ENCODE measurements at places on chromosomes 13 and 19.

DNA sequence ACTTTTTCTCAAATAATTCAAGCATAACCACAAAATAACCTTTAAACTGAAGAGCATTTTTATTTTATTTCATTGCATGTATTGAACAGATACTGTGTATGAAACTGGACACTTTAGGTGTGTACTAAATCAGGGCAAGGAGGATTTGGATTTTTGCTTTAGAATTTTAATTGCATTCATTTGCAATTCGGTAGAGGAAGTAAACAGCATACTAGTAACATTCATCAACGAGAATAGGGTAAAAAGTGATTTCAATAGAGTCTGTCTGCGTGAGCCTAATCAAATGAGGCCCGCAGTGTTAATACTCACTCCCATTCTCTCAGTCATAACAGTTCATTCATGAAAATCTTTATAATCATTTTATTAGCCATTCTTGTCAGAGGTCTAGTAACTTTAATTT, 200.2 kb downstream of the SPRY2 start:
- no peak for DNase-seq

- no peak for DNase-seq
These were observed 1414.5 kb upstream of the PCDH9 start for GRCh38 chr13:68644611-68645010.

DNA sequence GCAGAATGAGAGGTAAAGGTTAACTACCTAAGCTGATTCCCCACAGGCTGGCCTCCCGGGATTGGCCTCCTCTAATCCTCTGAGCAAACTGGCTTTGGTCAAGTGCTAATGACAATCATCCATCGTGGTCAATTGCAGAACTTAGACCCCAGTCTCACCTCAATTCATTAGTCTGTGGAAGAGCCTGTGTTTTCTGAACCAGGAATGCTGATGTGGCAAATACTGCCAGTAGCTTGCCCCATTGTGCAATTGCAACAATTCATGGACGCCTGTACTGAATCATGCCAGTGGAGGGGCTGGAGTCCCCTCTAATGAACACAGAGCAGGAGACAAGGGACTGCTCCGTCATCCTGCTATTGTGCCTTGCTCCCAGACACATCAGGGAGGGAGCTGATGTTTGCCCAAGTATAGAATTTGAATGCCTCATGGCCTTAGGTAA, 1256.5 kb downstream of the EFNB2 start:
- no peak for DNase-seq

GRCh38 chr19:45638930-45639729, at the start of gene EML2:
TSS of gene EML2 (minus strand) at chr19:45639397. CDS start at chr19:45639376, 21 bp downstream.
- peak; percentile 41 for DNase-seq

DNA sequence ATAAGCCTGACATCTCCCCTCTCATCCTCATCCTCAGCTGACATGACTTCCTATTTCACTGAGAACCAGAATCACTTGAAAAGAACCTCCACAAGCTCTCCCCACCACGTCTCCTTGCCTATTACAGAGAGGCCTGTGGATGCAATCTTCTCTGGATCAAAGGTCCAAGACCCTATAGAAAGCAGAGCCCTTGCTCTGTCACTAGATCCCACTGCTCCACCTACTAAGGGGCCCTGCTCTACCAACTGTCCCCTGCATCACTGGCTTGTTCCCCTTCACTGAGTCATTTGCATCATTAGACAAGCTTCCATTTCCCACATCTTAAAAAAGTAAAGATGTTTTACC, 40.8 kb downstream of the RCBTB2 start:
- no peak for DNase-seq

DNA sequence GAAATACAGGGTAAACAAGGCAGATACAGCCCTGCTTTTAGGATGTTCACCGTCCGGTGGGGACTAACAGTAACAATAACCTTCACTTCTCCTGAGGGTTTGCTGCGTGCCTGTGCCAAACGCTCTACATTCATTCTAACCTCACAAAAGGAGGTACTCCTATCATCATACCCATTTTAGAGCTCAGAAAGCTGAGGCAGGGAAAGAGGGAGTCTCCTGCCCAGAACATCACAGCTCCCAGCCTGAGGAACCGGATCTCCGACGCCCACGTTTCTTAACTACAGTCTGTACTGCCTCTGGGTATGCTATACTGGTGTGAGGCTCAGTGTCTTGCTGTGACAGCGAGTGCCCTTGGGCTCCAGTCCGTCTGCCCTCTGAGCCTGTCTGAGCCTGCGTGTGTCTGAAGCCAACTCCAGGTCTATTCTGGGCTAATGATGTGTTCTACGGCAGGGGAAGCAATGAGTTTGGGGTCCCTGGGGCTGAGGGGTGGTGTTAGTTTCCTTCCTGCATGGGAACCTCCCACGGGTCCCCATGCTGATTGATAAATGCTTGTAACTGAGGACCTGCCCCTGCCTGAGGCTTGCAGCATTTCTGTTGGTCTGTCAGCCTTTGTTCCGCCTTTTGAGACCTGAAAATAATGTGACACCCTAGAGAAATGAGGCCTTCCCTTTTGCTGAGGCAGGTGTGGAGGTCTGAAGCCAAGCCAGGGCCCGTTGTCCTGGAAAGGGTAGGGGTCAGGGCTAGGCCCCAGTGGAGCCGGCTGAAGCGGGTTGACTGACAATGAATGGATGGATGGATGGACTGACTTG, 4.9 kb downstream of the LIPE start:
- DNase-seq = no peak

GRCh38 chr19:38440592-38440991, 7.1 kb downstream of the RYR1 start:
- DNase-seq = no peak

DNA sequence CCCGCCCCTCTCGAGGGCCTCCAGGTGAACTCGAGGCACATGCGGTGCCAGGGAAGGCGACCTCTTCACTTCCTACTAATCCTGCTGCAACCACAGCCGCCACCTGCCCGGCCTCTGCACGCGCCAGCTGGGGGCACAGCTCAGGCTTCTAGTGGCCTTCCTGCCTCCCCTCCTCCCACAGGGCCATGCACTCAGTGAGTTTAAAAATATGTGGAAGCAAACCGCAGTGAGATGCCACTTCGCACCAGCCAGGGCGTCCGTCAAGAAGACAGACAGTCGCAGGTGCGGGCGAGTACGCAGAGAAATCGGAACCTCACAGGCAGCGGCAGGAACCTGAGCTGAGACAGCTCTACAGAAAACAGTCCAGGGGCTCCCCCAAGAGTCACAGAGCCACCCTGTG, 10.4 kb downstream of the LMNB2 start:
- DNase-seq = no peak
